ENCODE measurements at places on chromosomes 3 and 15.

DNA sequence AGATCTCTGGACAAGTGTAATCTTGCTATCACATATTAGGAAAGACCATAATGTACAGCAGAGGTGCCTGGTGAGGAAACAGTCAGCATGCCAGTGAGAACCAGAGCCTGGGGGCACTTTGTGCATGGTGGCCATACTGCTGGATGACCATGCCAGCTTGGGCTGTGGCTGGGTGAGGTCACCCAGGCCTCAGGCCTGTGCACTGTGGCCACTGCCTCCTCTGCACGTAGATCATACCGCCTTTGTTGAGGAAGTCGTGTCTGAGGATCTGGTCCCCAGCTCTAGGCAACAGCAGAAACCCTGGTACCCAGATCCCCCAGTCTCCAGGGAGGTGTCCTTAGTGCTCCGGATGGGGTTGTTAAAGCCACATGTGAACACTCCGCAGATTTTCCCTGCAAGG is 38.9 kb downstream of the ZNF710 start:
- DNase-seq, result no peak

- DNase-seq, result no peak
Measured at GRCh38 chr3:194395778-194396538, 3.1 kb downstream of the GP5 start.

GRCh38 chr3:100503448-100503847 is 11.0 kb downstream of the TMEM45A start:
- DNase-seq, result no peak

- DNase-seq, result no peak
Measured at GRCh38 chr3:87564438-87564837, 288.1 kb upstream of the POU1F1 start.

DNA sequence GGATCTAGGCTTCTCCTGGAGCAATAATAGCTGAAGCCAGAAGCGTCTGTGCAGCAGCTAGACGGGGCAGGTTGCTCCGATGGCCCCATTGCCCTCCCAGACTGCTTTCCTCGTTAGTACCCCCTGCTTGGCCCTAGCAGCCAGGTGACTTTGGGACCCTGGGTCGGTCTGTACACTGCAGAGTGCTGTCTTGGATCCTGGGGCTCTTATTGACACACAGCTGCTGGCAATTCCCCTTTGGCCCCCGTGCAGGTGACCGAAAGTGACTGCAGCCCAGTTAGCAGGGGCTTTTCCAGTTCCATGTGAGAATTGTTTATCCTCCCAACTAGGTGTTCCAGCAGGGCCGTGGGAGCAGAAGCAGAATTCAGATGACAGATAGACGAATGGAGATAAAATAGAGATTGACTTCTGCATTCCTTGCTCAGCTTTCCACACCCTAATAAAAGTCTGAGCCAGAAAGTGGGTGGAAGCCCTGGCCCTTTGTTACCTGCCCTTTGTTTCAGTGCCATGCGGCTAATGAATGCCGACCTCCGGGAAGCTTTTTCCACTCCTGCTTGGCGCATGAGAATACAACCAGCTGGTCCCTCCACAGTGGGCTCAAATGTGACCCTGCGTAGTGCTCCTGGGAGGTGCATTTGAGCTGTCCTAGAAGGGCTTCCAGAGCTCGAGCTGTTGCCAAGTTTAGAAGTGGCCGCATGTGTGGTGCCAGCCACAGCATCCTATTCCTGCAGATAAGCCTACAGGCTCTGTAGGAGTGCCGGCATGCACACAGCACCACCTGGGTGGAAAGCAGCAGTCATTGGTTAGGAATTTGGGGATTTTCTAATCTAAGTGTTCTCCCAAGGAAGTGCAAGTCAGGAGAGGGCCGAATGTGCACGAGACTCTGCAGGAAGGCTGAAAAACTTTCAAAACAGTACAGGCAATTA is 94.4 kb downstream of the SLCO3A1 start:
- peak; percentile 70 for DNase-seq

GRCh38 chr15:66600240-66600627 is 34.4 kb upstream of the LCTL start:
- no peak for DNase-seq

GRCh38 chr3:193029800-193030199 is 112.1 kb upstream of the MB21D2 start:
- no peak for DNase-seq

DNA sequence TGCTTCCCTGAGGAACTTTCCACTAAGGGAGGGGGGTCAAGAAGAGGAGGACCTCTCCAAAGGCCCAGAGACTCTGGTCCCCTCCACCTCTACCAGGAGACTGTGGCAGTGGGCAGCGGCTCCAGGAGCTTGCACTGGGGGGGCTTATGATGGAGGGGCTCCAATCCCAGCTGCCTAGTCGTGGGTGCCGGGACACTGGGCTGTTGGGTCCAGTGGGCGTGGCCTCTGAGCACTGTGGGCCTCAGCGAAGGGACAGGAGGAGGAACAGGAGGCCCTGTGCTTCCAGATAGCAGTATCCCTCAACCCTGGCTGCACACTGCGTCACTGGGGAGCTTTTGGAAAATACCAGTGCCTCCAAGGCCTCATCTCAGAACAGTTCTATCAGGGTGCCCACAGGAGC is 13.5 kb upstream of the DLL4 start:
- DNase-seq, result no peak

DNA sequence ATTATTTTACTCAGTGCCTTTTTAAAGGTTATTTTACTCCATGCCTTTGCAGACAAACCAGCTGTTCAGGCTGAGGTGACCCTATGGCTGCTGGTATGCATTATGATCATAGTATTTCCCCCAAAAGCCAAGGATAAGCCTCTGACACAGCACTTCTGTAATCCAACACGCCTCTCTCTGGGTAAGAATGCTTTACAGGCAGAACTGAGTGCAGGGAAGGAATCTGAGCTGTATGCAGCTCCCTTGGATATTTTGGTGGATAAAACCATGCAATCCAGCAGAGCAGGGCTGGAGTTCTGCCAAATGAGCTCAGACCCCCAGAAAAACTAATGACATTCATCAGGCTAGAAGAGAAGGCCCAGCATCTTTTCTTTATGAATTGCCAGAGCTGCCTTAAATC is 11.7 kb upstream of the MAP1A start:
- DNase-seq, result peak; percentile 56

DNA sequence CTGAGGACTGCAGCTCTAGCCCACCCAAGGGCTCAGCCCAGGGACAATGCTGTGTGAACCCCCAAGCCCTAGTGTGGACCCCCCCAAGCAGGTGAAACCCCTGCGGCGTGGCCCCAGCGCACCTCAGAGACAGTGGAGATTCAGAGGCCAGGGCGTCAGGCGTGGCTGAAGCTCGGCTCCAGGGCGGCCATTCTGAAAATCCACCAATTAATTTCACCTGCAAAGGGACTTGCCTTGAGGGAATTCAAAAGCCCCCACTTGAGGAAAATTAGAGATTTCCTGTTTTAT is 148.3 kb downstream of the NSMCE3 start:
- no peak for DNase-seq

GRCh38 chr3:155093261-155093660 is 13.1 kb downstream of the MME start:
- DNase-seq, result no peak

DNA sequence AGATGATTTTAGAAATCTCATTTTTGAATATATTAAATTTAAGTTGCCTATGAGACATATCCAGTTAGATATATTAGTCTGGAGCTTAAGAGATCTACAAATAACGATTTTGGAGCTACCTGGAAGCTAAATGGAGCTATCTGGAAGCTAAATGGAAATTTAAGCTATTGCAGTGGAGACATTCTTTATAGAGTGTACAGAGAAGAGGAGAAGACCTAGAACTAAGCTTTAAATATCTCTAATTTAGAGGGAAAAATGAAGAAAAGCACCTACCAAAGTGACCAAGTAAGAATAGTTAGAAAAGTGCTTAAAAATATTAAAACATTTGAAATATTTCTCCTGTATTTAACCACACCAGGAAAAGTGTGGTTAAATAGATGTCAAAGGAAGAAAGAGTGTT is 28.3 kb downstream of the SPESP1 start:
- DNase-seq, result no peak

DNA sequence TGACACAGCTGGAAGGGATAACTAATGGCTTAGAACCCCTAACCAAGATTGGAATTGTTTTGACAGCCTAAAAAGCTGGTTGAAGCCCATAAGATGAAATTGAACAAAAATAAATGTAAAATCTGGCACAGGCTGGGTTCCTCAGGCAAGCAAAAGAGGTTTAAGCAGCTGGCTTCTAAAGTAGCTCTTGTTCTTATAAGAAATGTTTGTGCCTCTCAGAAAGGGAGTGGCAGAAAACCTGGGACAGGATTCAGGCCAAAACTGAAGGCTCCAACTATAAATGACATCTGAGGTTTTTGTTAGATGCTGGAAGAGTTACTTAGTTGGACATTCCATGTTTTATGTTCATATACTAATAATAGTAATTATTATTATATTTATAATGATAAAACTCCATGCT is 378.3 kb downstream of the CNTN4 start:
- DNase-seq, result no peak

DNA sequence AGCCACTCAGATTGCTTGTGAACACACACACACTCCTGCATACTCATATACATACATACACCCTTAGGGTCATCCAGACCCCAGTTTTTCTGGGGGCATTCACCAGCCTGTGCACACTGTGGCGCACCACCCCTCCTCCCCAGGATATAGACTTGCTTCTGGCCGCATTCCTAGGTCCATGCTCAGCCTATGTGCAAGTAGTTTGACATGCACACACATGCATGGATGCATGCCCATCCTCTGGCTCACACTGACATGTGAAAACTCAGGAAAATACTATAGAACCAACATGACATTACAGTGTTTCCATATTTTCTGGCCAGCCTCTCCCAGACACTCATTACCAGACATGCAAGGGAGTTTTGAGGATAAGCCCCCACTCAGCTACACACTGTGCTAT is 79.3 kb upstream of the POLG start:
- DNase-seq, result no peak

DNA sequence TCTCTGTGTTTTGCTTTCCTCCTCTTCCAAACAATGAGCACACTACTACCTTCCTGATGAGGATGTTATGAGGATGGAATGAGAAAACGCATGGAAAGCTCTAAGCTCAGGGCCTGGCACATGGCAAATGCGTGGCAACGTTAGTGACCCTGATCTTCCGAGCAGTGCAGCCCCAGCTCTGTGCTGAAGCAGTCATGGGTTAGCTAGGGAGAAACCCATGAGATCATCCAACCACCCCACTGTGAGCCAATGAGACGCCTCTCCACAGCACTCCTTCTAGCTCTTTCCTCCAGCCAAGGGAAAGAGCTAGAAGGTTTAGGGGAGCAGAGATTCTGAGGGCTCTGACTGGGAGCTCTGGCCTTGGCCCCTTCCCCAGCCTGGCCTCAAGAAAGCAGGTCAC is 4.5 kb downstream of the CPN2 start:
- DNase-seq, result no peak

GRCh38 chr3:113601240-113601639 is 68.9 kb downstream of the SIDT1 start:
- no peak for DNase-seq

GRCh38 chr15:97745481-97746071 is 214.9 kb upstream of the ARRDC4 start:
- peak; percentile 21 for DNase-seq

- peak; percentile 49 for DNase-seq
Measured at GRCh38 chr3:124297062-124297980, 305.4 kb upstream of the ROPN1 start.

DNA sequence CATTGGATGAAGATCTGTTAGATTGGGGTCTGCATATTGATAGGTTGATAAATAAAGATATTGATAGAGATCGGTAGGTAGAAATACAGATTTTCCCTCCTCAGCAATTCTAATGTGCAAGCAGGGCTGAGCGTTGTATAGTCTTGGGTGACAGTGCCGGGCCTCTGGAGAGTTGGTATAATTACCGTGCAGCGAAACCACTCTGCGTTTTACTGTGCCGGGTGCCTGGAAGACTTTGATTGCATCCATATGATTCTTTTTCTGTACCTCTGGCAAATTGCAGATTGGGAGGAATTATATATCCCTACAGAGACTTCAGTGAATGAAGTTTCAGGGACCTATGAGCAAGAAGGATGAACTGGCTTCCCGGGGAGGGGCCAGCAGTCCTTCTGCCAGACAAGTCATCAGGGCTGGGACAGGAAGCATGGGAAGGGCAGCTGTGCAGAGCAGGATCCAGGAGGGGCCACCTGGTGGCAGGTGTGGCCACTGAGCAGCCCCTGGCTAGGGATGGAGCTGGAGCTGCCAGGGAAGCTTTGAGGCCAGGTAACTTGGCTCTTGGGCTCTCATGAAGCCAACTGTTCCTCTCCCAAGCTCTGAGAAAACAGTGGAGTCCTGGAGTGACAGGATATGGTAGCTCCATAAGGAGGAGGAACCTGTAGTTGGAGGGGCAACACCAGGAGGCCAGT is 132.5 kb downstream of the APBA2 start:
- no peak for DNase-seq

DNA sequence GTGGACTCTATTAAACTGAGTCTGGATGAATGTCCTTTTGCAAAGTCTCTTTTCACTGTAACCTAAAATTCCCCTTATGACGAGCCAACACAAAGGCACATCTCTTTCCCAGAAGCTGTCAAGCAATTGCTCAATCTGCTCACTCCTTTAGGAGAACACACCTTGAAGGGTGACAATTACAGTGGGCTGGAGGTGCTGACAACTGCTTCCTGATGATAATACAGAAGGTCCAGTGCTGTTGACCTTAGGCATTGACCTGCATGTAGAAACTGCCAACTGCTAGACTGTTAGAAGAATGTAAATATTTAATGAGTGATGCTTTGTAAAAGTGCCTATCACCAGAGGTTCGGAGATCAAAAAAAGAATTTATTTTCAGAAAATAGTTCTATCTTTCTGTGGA is 757.7 kb downstream of the GRM7 start:
- no peak for DNase-seq

DNA sequence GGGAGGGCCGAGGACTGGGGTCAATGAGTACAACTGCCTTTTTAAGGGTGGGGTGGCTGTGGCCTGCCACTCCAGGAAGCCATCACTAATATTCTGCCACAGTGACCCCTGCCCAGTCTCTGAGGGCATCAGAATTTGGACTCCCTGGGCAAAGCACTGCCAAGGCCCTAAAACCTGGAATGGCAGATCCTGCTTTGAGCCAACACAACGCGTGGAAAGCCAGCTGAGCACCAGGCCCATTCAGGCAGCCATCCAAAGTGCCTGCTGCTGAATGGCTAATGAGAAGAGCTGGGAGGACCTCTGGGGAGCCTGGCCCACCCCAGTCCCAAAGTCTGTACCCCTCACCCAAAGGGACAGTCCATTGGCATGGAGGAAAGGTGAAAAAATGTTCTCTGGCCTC is 5.0 kb downstream of the TWF2 start:
- DNase-seq, result no peak

All from fibroblast of pulmonary artery (primary cell).